Activated naive CD8-positive, alpha-beta T cell treated with anti-CD3 and anti-CD28 coated beads for 36 hours (primary cell): ENCODE measurements at places on chromosomes 13 and 19. TPM values are rescaled to one million over a fixed set of nuclear protein-coding genes. Genes with fewer than 3 reads are reported as not detected.
A peak's percentile ranks its signal among the peaks of the same experiment; 100 is the strongest.

GRCh38 chr19:639253-640160 lies at the start of gene FGF22:
TSS of gene FGF22 (plus strand) at chr19:639879. CDS start at chr19:639926, 47 bp downstream.
- H3K27me3 ChIP-seq = peaks cover 4% of the 10 kb centered on the region
- H3K4me3 ChIP-seq = peak within 1 kb of the TSS; percentile 73
- peak within 1 kb of the TSS; percentile 22 for H3K27ac ChIP-seq
- DNase-seq = peak; percentile 92

DNA sequence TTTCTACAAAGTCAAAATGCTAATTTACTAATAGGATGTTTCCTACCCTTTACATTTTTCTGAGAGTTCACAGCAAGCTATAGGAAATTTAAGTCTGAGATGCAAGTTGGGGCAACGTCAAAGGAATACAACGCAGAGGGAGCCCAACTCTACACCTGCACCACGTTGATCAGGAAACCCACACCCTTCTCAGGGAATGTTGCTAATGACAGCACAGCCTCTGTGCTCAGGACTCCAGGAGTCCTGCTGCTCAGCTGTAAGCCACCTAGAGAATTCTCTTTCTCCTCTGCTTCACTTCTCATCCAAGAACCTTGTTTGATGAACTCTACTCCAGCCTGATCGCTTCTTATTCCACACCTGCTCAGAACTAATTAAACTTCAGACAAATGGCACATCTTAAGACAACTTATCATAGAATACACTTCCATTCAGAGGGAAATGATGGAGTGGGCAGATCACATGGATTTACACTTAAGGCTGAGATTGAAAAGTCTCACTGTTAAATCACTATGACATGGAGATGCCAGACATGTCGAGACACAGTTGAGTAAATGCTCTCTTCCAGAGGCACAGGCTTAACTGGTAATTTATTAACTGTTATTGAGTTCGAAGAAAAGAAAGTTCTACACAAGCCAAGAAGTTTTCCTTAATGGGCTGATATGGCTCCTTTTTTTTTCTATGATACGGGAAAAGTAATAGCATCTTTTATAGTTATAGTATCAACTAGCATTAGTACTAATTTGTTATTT lies 811.6 kb upstream of the ARGLU1 start:
- no peak overlapping the region for H3K4me3 ChIP-seq
- H3K4me1 ChIP-seq = no peaks in the 10 kb centered on the region

- H3K4me1 ChIP-seq = peaks cover 2% of the 10 kb centered on the region
- H3K27me3 ChIP-seq = peaks cover 45% of the 10 kb centered on the region
- H3K27ac ChIP-seq = no peak overlapping the region
- DNase-seq = no peak
- no peaks in the 10 kb centered on the region for H3K36me3 ChIP-seq
- no peak overlapping the region for H3K4me3 ChIP-seq
These were observed 36.2 kb downstream of the AMER2 start for GRCh38 chr13:25135896-25136295.

DNA sequence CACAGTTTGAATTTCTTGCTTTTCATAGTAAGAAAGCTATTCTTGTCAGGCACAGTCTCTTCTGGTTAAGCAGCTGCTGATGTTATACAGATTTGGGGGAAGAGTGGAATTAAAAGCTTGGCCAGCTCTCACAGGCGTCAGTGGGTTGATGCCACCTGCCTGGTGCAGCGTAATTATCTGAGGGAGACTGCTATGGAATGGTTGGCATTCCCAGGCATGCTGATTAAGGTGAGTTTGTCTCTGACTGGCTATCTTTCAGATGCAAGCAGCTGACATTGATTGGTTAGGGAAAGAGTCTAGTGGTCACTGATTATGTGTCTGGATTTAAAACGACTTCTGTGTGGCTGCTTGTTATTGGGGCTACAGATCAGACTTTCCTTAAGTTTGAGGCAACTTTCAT lies 948.4 kb downstream of the UQCRFS1 start:
- H3K27ac ChIP-seq = no peak overlapping the region
- no peaks in the 10 kb centered on the region for H3K36me3 ChIP-seq
- H3K27me3 ChIP-seq = no peaks in the 10 kb centered on the region
- H3K4me1 ChIP-seq = no peaks in the 10 kb centered on the region
- no peak overlapping the region for H3K4me3 ChIP-seq

DNA sequence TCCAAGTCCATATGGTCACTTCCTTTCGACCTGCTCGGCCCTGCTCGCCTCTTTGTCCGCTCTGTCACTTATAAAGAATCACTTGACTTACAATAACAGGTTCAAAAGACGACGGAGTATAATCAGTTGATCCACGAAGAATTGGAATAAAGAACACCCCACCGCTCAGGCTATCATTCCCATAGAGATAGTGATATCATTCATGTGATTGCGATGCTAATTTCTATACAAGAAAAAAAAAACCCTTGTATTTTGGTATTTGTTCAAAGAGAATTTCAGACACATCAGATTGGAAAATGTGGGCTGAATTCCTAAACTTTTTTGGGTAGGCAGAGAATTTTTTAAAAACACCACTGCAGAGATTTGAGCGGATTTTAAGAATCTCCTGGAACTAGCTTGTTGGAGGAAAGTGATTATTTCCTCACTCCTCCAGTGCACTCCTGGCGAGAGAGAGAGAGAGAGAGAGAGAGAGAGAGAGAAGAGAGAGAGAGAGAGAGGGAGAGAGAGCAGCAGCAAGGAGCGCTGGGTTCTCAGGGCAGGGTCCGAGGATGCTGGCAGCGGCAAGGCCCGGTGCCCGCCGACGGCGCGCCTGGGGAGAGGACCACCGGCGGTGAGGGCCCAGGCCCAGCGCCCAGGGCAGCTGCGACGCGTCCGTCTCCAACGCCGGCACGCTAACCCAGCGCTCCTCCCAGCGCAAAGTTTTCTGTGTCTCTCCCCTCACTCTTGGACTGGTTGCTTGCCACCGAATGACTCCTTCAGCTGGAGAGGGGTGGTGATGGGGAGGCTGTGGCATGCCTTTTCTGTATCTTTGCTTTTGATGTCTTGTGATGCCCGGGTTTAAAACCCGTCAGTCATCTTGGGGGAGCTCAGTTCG lies 149.0 kb upstream of the ZNF536 start:
- H3K27ac ChIP-seq = no peak overlapping the region
- H3K36me3 ChIP-seq = no peaks in the 10 kb centered on the region
- H3K27me3 ChIP-seq = peaks cover 82% of the 10 kb centered on the region

DNA sequence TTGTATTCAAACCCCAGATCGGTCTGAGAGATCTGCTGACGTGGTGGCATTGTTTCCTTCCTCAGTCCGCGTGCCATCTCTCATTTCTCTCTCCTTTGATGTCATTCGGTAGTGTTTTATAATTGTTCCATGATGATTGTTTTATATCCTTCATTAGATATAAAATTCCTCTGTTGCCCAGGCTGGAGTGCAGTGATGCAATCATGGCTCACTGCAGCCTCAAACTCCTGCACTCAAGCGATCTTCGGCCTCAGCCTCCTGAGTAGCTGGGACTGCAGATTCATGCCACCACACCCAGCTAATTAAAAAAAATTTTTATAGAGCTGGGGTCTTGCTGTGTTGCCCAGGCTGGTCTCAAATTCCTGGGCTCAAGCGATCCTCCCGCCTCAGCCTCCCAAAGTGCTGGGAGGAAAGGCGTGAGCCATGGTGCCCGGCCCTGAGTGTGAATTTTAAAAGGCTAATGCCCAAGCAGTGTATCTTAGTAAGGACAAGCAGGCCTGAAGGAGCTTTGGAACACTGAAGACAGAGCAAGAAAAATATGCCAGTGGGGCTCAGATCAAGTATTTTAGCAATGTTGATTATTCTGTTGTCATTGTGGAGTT lies 5.3 kb downstream of the ZNF57 start:
- peaks cover 25% of the 10 kb centered on the region for H3K4me1 ChIP-seq
- no peak for DNase-seq
- H3K27ac ChIP-seq = no peak overlapping the region
- no peaks in the 10 kb centered on the region for H3K27me3 ChIP-seq

The PRRG2 gene
- 1.5 TPM for total RNA-seq

The NANOS2 gene
- not detected for total RNA-seq

The UFM1 gene
- 46.7 TPM for total RNA-seq

The SGCG gene
- not detected for total RNA-seq

The CEACAM7 gene
- not detected for total RNA-seq
